ENCODE measurements at places on chromosomes 1 and 21. TPM values are rescaled to one million over a fixed set of nuclear protein-coding genes. Genes with fewer than 3 reads are reported as not detected.

The SLFNL1 gene
- 0.82 TPM for total RNA-seq

The CD101 gene
- 1.5 TPM for total RNA-seq

The CFAP126 gene
- not detected for total RNA-seq

The UTS2 gene
- not detected for total RNA-seq
